T follicular helper cell (primary cell): ENCODE measurements at places on chromosomes 6 and 20.

- DNase-seq = no peak
These were observed 11.0 kb downstream of the OTOR start for GRCh38 chr20:16759181-16759563.

DNA sequence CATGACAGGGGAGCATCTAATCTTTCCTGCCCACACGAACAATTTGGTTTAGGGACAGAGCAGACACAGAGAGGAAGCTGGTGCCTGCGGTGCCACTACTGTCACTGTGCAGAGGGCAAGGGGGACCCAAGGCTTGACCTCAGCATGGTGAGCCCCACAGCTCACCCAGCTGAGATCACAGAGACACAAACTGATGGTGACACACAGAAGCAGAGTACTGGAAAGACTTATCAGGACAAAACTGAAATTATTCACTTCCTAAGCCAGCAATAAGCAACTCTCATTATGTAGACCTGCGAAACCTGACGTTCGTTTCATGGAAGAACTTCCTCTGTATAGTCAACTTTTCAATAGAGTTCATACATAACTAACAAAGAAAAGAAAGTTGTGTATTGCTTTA, 86.1 kb downstream of the HUS1B start:
- no peak for DNase-seq

- no peak for DNase-seq
These were observed 512.8 kb upstream of the JARID2 start for GRCh38 chr6:14732844-14733757.

- no peak for DNase-seq
These were observed 11.9 kb upstream of the KIAA1755 start for GRCh38 chr20:38272398-38272797.

DNA sequence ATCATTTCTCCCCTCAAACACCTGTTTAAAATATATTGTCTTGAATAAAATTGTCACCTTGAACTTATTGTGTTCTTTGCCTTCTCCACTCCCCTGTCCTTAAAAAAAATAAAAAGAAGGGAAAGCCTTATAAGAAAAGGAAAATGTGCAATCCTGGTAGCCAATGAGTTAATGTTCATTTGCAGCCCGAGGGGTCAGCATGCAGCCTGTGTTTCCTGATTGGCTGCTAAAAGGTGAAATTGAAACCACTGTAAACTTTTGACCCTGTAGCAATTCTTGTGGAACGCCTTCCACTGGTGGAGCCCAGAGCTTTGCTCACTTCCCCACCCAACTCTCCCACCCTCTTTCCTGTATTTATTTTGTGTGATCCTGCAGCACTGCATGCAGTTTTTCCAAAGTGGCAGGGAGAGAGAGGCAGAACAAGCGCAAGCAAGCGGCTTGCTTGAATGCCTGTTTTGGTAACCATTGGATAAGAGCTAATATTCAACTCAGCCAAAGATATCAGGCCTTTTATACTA, 74.9 kb downstream of the NCOA3 start:
- DNase-seq = no peak

DNA sequence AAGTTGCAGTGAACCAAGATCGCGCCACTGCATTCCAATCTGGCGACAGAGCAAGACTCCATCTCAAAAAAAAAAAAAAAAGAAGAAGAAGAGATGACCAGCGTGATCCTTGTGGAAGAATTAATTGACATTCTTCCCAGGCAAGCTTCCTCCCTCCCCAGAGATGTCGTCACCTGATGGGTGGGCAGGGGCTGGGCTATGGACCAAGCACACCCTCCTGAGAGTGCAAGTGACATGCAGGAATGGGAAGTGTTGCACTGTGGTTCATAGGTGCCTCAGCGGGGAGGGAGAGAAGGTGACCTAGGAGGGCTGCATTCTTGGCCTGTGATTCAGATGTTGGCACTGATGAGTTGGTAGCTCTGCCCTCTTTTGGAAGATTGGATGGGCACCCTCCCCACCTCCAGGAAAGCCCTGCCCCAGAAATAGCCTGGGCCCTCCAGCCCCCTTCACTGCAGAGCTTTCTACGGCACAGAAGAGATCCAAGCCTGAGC, 37.8 kb downstream of the TAF8 start:
- DNase-seq = no peak

GRCh38 chr6:34964564-34964963, 75.5 kb downstream of the ANKS1A start:
- no peak for DNase-seq

- DNase-seq = no peak
These were observed 384.2 kb downstream of the PRKN start for GRCh38 chr6:162343198-162343935.

DNA sequence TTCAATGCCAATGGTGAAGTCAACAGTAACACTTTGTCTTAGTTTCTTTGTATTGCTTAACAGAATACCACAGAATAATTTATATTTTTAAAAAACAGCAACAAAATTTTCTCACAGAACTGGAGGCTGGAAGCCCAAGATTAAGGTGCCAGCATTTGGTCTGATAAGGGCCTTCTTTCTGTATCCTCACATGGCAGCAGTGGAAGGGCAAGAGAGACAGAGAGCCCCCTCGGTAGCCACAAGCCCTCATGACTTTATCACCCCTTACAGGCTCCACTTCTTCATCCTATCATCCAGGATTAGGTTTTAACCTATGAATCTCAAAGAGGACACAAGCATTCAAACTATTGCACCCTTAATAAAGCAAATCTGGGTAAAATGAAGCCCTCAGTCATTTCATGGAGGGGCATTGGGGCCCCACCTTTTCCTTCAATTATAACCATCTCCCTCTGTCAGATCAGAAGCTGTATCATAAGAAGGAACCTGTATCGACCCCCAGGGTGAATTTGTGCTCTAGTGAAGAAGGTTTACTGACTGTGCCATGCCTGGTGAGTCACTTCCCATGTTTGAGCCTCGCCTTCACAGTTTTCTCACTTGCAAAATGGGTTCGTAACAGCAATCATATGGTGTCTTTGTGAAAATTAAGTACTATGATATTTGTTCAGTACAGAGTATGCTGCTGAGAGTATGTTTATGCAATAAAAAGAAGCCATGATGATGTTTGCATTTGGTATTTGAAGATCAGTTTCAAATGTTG, 178.2 kb downstream of the LRFN2 start:
- DNase-seq = no peak

- no peak for DNase-seq
These were observed 59.6 kb upstream of the AFDN start for GRCh38 chr6:167766986-167767714.

- no peak for DNase-seq
These were observed 148.4 kb downstream of the HIVEP2 start for GRCh38 chr6:142796571-142796970.

GRCh38 chr20:4011226-4011975, 4.0 kb downstream of the RNF24 start:
- no peak for DNase-seq

DNA sequence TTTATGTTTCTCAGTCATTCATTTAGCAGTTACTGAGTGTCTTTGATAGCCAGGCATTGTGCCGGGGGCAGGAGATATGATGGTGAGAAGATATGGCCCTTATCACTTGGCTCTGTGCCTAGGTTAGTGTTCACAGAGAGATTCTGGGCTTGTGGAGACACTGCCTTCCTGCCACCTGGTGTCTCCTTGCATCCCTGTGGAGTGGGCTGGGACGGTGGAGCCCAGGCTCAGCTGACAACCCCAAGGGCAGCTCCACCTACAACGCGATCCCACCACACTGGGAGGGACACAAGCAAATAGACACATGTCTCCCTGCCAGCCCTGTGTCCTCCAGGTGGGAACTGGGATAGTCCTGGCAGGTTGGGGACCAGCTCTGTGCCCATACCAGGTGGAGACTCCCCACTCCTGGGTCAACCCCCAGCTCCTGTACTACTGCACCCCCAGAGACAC, 30.3 kb upstream of the VEGFA start:
- DNase-seq = no peak

GRCh38 chr6:144606083-144606482, 320.9 kb downstream of the UTRN start:
- DNase-seq = no peak

DNA sequence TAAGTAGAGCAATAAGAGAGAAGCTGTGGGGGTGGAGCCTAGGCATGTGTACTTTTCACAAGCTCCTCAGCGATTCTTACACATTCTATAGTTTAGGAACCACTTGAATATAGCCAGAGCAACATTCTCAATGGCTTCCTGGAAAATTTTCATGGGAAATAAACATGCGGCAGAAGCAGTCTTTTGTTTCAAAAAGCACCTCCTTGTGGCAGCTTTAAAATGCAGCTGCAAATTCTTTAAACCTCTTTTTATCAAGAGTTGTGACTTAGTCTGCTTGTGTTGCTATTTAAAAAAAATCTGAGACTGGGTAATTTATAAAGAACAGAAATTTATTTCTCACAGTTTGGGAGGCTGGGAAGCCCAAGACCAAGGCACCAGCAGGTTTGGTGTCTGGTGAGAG, 23.8 kb downstream of the NKX2-2 start:
- no peak for DNase-seq

DNA sequence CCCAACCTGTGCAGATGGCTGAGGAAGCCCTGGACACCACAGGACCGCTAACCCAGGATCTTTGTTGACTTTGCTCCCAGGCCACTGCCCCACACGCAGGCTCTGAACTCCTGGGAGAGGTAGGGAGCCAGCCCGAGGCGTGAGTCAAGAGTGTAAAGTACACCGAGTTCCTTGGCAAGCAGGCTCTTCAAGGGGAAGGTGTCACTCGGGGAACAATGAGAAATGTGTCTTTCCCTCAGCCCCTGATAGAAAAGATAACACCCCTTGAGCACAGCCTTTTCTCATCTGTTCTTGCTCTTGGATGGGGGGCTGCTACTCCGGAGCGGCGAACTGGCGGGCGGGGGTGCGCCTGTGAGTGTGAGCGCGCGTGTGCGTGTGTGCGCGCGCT, 472 bp upstream of the EDN3 start:
- no peak for DNase-seq

DNA sequence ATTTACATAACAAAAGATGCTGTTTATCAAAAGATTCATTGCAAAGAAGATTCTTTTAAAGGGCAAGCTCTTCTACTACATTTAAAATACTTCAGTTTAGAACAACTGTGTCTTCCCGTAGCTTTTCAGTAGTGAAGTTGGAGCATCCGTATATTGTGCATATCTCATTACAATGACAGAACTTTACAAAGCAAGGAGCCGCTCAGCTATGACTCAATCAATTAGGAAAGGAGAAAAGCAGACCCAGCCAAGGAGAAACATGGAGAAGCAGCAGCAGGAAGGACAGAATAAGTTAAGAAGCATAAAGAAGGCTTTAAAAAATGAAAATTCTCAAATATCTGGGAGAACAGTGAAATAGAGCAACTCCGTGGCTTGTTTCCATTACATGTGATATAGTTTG, 132.6 kb upstream of the SMLR1 start:
- no peak for DNase-seq

DNA sequence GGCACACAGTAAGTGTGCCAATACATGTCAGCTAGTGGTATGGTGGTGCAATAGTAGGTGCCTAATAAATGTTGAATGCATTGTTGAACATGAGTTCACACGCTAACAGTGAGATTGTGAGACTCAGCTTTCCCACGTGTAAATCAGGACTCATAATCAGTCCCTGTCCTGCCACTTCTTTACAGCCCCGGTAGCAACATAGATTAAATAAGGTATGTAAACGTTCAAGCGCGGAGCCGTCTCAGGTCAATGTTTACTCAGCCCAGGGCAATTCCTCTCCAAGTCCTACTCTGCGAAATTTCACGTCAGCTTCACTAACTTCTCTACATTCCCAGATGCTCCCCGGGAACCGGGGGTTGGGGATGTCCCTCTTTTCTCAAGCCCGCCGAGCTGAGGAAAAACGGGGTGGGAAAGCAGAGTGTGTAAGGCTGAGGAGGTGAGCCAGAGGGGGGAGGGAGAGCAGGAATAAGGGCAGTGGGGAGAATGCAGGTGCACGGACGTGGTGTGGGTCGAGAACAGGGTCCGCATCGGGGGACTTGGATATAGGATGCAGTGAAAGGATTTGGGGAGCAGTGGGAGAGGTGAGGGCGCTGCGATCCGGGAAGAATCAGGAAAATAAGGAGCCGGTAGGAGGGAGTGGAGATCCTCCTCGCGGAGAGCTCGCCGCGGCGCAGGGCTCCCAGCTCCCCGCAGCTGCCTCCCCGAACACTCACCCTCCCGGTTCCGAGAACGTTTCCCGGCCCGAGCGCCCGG, 544 bp upstream of the TP53INP2 start:
- no peak for DNase-seq

DNA sequence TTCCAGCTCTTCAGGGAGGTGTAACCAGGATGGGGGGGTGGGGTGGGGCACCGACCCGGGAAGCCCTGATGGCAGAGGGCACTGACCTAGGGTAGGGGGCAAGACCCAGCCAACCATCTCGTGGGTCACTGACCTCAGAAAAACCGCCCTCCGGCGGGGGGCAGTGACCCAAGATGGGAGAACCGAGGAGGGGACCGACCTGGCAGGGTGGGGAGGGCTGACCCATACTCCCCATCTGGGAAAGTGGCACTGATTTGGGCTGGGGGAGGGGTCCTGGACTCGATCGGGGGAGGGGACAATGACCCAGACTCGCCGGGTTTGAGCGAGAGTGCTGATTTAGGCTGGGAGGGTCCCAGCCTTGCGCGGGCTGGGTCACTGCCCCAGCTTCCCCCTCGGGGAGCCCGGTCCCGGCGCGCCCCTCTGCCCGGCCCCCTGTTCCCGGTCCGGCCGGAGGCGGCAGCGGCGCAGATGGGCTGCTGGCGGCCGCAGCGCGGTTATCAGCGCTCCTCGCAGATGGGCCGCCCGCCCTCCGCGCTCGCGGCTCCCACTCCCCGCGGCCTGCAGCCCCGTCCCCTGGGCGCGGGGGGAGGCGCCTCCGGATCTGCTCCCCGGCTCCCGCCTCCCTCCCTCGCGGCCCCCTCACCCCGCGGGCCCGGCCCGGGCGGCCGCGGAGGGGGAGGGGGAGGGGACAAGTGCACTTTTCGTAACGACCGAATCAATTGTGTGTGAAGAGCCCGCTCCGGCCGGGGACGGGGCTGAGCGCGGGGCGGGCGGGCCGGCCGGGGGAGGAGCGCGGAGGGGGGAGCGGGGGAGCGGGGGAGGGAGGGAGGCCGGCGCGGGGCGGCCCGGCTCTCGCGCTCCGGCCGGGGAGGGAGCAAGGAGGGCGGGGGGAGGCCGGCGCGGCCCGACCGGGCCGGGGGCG, 2.2 kb downstream of the NOL4L start:
- no peak for DNase-seq

GRCh38 chr6:157896932-157897331, 73.9 kb downstream of the SNX9 start:
- no peak for DNase-seq

DNA sequence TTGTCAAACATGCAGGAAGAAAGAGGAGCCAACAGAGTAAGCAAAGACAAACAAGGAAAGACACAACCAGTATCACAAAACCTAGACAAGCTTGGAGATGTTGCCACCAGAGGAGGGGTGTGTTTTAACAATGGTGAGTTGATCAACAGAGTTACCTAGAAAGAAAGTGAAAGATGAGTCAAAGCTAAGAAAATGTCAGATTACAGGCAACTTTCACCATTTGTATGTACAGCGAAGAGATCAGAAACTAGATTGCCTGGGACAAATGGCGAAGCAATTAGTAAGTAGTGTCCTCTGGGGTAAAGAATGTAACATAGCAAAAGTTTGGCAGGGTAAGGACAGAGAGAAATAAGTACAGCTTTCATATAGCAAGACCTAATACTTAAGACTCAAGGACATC, 51.6 kb upstream of the POU3F2 start:
- DNase-seq = no peak
